Left ventricle myocardium superior (tissue), 1 donor: ENCODE measurements at places on chromosomes 4 and X.

DNA sequence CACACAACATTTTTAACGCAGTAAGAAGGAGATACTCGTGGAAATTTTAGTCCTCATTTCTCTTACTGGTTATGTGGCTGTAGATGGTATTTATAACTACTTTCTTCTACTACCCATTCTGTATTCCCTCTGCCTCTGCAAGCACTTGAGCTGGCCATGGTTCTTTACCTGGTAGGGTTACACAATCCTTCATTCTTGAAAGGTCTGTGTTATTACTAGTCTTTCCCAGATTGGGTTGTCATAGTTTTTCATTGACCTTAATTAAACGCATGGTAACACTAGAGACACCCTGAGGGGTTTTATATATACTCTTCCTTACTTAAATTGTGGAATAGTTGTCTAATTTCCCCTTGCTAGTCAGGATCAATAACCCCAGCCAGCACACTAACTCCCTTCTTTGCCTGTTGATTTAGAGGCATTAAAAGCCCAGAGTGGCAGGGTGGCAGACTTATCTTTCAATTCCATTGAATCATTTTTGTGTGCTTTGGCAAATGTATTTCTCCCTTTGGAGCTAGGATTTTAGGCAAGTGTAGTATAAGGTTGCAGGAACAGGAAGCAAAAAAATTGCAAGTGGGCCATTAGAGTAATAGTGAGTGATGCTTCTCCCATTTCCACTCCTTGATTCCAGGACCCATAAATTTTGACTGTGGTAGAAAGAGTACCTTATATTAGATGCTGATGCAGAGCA is 113.6 kb upstream of the EMCN start:
- DNase-seq, result no peak

DNA sequence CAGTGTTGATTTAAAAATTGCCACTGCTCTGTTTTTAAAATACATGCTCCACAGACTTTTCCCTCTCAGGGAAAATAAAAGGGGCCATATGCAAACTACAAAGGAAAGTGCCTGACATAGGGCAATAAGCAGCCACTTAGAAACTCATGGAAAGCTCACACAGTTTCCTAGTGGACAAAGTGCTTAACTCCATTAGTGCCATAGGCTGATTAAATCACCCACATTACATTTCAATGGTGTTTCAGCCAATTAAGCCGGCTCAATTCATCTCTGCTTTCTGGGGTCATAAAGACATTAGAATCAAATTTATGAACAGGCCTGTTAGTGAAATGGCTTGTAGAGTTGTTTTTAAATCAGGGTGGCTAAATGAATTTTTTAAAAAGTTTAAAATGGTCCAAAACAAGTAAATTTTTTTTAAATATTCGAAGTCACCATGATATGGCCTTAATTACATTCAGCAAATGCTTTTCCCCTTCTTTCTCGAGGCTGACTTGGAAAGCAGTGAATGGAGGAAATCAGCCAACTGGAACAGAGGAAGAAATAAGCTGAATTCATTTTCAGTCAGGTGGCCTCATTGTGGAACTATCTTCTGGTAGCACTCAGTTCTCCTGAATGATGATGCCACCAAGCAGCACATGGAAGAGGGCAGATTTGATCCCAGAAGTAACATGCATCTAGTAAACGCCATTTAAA is 2305.1 kb upstream of the AGA start:
- DNase-seq, result no peak

GRCh38 chr4:41718907-41719306 is 29.6 kb downstream of the PHOX2B start:
- no peak for DNase-seq

DNA sequence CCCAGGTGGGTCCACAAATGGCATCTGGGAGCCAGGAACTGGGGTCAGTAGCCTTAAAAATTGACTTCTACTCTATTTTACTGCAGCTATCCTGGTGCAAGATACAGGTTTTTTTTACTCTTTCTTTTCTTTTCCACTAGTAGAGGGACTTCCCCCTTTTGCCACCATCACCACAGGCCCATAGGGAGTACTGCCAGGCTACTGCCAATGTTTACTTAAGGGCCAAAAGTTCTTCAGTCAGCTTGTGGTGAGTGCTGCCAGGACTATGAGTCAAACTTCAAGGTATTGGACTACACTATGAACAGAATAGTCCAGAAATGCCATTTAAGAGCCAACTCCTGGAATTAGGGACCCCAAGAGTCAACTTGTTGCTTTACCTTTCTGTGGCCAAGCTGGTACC is 94.7 kb downstream of the EDA2R start:
- DNase-seq, result no peak

DNA sequence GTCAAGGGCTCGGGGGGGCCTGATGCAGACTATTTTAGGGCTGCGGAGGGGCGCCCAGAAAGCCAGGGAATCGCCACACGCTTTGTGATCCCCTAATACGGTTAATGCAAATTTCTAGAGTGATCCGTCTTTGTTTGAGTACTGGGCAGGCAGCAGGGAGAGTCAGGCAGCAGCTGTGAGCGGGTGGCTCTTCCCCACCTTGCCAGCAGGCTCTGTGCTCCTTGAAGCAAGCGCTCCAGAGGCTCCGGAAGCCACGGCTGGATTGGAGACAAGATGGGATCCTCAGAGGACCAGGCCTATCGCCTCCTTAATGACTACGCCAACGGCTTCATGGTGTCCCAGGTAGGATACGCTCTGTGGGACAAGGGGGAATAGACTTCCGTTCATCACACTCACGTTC is at the start of gene ASMT:
Gene ASMT, plus strand, starts transcription at position 133 of the 400 bp plus-strand sequence. Its CDS starts 141 bp downstream, at position 274.
- DNase-seq, result no peak
